ENCODE measurements at places on chromosomes 4 and X.

DNA sequence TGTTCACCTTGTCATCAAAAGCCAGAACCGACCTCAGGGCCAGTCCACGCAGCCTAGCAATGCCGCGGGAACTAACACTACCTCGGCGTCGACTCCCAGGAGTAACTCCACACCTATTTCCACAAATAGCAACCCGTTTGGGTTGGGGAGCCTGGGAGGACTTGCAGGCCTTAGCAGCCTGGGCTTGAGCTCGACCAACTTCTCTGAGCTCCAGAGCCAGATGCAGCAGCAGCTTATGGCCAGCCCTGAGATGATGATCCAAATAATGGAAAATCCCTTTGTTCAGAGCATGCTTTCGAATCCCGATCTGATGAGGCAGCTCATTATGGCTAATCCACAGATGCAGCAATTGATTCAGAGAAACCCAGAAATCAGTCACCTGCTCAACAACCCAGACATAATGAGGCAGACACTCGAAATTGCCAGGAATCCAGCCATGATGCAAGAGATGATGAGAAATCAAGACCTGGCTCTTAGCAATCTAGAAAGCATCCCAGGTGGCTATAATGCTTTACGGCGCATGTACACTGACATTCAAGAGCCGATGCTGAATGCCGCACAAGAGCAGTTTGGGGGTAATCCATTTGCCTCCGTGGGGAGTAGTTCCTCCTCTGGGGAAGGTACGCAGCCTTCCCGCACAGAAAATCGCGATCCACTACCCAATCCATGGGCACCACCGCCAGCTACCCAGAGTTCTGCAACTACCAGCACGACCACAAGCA is 898 bp downstream of the UBQLN2 start:
- DNase-seq, result no peak

DNA sequence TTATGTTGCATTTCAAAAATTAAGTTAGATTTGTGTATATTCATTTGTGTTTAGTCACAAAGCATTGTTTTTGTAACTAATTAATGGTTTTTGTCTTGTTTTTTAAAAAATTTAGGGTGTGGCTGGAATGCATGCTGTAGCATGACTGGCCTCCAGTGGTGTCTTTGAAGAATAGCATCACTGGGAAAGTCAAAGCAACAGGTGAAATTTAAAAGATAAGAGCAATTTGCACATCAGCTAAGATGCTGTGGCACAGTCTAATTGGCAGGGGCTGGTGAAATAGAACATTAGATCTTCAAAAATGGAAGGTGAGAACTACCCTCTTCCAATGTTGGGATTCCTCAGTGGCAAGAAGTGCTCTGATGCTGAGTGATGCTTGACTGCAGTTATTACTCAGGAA is 45.3 kb downstream of the ANK2 start:
- no peak for DNase-seq

- no peak for DNase-seq
Measured at GRCh38 chr4:9894644-9895332, 113.4 kb downstream of the DRD5 start.

DNA sequence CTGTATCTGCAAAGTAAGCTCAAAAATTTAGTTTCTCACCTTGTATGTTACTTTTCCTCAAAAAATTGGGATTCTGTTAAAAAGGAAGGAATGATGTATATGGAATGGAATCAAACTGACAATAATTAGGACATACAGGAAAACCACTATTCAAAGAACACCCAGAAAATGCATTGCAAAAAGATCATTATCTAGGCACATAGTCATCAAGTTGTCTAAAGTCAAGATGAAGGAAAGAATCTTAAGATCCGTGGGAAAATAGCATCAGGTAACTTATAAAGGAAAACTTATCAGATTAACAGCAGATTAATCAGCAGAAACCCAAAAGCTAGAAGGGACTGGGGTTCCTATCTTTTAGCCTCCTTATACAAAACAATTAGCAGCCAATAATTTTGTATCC is 23.1 kb upstream of the PLK4 start:
- DNase-seq, result no peak

DNA sequence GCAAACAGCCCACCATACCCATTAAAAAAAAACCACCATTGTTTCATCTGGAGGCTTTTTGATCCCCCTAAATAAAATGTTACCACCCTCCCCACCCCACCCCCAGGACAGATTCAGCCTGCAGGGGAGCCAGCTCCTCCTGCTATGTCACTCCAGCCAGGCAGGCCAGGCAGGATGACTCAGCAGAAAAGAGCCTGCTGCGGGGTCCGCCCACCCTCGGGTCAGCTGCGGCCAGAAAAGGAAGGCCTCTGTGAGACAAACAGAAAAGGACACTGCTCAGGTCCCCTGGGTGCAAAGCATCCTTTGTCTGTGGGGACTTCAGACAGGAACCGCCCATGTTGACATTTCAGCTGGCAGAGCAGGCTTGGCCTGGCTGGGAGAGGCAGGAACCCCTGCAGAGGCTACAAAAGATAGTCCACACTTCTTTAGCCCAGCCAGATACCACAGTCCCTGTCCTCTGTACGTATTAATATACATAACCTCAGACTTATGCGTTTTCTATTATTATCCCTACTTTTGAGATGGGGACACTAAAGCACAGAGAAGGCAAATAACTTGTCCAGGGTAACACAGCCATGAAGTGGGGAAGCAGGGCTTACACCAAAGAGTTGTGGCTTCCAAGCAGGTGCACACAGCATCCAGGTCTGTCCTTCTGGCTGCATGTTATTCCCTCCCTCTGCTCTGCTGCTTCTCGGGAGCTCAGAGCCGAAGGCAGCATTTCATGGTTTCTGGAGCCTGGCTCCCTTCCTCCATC is 147.7 kb downstream of the CPEB2 start:
- no peak for DNase-seq

- no peak for DNase-seq
Measured at GRCh38 chrX:129522184-129523078, 859 bp downstream of the SMARCA1 start.

GRCh38 chr4:41573502-41574001 is 35.6 kb downstream of the LIMCH1 start:
- DNase-seq, result no peak

DNA sequence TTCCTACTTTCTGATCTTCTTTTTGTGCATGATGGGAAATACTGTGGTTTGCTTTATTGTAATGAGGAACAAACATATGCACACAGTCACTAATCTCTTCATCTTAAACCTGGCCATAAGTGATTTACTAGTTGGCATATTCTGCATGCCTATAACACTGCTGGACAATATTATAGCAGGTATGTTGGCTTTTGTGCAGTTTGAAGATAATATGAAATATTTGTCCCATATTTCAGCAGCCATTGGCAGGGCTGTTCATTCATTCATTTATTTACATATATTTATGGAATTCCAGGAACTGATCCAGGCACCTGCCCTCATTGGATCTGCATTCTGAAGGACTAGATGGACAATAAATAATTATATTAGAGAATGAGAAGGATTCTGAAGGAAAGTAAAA is 96.9 kb downstream of the NPFFR2 start:
- no peak for DNase-seq

- no peak for DNase-seq
Measured at GRCh38 chrX:39226251-39226650, 425.0 kb downstream of the MID1IP1 start.

GRCh38 chrX:84933956-84934556 is 69.6 kb upstream of the APOOL start:
- no peak for DNase-seq

DNA sequence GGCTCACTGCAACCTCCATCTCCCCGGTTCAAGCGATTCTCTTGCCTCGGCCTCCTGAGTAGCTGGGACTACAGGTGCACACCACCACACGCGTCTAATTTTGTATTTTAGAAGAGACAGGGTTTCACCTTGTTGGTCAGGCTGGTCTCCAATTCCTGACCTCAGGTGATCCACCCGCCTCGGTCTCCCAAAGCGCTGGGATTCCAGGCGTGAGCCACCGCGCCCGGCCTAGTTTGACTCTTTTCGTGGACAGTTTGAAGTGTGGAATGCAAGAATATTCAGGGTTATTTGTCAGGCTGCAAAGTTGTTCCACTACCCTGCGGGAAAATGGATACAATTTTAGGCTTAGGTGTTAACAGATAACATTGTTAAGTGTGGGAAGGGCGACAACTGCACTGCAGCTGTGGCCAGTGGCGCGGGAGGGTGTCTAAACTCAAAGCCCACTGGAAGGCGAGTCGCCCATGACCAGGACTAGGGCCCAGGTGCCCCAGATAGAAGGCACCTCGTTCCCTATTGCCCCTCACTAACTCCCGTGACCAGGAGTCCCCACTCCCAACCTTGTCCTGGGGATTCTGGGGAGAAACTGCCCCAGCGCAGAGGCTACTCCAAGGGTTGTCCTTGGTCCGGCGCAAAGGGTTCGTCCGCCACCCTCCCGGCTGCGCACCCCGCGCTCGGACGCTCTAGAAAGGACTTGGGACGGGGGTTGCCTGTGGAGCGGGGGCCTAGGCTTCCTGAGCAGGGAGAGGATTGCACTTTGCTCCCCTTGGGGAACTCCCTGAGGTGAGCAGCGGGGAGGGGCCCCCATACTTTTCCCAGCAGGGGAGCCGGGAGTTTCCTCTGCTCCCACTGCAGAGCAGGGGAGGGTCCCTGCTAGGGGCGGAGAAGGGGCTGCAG is 1.1 kb upstream of the CD99 start:
- DNase-seq, result no peak

GRCh38 chr4:15182600-15183220 is 180.4 kb downstream of the CPEB2 start:
- no peak for DNase-seq

GRCh38 chr4:143382596-143382995 is 45.9 kb downstream of the GAB1 start:
- DNase-seq, result no peak

GRCh38 chr4:41913509-41913908 is 21.7 kb upstream of the TMEM33 start:
- DNase-seq, result no peak

GRCh38 chr4:119526786-119527550 is 101.6 kb downstream of the PDE5A start:
- DNase-seq, result no peak

- DNase-seq, result no peak
Measured at GRCh38 chr4:25120146-25120940, 39.9 kb downstream of the SEPSECS start.

DNA sequence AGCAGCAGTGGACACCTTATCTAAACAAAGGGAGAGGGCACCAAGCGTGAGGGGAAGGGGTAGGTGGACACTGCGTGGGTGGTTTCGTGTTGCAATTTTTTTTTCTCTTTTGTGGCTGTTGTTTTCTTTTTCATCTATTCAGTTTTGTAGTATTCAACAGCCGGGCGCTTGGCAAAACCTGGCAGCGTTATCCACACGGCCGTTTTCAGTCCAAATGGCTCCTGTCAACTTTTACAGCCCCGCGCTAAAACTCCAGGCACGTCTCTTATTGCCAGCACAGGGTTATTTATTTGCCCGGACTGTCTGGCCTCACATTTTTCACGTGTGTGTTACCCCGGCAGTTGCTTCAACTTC is 192.2 kb downstream of the BCOR start:
- DNase-seq, result no peak

DNA sequence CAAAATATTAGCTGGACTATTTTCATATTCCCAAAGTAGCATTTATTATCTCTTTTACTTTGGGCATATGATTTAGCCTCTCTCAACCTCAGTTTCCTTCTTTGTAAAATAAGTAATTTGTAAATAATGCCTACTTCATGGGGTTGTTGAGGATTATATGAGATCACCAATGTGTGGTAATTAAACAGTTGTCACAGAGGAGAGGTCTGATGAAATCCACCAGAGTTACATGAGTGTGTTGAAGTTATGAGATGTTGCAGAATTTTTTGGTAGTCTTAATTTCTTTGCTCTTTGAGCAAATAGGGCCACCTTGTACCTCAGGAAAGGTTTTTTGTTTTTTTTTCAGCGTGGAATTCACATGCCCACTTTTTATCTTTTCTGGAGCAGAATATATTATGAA is 1.4 kb downstream of the COX7B start:
- DNase-seq, result no peak

GRCh38 chrX:110132450-110133114 is 129.7 kb downstream of the TMEM164 start:
- no peak for DNase-seq

DNA sequence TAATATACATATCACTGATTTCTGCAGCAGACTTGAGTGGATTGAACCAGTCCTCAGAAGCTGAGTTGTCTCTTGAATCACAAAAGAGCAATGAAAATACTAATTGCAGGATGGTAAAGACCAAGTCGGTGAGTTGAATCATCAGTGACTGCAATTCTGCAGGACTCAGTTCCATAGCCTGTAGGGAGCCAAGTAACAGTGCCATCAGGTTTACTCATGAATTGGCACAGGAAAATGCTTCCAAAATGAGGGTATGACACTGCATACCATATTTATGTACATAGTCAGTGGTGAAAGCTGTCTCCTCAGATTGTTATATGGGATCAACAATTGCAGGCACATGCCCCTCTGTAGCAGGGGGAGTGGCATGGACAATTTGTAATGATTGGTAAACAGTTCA is 192.8 kb downstream of the CCNG2 start:
- DNase-seq, result no peak

DNA sequence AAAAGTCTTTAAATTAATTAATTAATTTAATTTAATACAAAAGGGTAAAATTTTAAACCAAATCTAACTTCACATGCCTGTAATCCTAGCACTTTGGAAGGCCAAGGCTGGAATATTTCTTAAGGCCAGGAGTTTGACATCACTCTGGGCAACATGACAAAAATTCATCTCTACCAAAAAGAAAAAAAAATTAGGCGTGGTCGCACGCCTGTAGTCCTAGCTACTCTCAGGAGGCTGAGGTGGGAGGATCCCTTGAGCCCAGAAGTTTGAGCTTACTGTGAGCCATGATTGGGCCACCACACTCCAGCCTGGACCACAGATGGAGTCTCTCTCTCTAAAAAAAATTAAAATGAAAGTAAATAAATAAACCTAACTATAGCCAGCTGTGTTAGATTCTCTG is 39.2 kb upstream of the ANTXR2 start:
- DNase-seq, result no peak

- DNase-seq, result no peak
Measured at GRCh38 chrX:98299785-98300184, 1416.1 kb downstream of the RPA4 start.

DNA sequence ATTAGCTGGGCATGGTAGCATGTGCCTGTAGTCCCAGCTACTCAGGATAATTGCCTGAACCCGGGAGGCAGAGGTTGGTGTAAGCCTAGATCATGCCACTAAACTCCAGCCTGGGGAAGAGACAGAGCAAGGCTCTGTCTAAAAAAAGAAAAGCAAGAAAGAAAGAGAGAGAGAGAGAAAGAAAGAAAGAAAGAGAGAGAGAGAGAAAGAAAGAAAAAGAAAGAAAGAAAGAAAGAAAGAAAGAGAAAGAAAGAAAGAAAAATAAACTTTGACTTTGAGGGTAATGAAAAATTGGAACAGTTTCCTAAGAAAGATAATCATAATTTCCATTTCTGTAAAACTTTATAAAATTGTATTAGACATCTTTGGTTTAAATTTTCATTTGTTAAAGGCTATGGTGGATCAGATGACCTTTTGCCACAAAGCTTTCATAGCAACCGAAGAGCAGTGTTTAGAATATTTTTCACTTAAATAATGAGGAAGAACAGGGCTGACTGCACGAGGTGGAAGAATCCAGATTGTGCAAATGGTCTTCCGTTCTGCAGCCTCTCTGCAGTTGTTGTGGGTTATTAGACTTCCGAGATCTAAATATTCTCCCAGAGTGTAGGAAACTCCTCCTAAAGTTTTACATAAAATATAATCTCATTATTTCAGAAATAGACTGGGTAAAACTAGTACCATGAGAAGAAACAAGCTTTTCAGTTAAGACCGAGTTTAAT is 55.9 kb downstream of the RBM47 start:
- DNase-seq, result no peak

- DNase-seq, result no peak
Measured at GRCh38 chr4:183987987-183988392, 82.9 kb downstream of the STOX2 start.

- DNase-seq, result no peak
Measured at GRCh38 chrX:15564981-15565579, 35.7 kb downstream of the ACE2 start.
